Mucosa of gallbladder (tissue), 1 donor: ENCODE measurements at places on chromosomes 2 and 18. TPM values are rescaled to one million over a fixed set of nuclear protein-coding genes. Genes with fewer than 3 reads are reported as not detected.

CHST10 gene
- 5.7 TPM for total RNA-seq

ABCG8 gene
- 2.6 TPM for total RNA-seq

GRCh38 chr2:24076849-24077534 is 866 bp upstream of the SF3B6 start:
- no peak for DNase-seq

DNA sequence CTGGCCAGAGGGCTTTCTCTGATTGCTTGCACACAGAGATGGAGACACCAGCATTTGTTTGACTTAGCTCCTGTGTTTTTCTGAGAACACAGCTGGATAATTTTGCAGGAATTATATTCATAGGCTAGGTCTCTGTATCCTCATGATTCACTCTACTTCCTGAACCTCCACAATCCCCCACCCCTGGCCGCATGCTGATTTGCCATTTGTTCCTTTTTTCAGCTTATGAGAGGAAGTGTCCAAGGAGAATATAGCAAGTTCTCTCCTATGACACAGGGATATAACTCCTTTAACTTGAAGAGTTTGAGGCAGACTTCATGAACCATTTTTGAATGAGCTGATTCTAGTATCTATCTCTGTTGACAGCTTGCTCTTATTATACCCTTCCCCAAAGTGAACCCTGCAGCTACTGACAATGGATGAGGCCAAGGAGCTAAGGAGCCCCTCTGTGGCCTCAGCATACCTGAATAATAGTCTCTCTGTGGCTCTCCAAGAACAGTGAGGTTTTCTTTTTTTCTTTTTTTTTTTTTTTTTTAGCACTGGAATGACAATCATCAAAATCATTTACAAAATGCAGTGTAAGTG is 15.4 kb downstream of the CAVIN2 start:
- no peak for DNase-seq
